ENCODE measurements at places on chromosomes 11 and 22. TPM values are rescaled to one million over a fixed set of nuclear protein-coding genes. Genes with fewer than 3 reads are reported as not detected.

Gene SYNGR1
- 4.8 TPM for total RNA-seq

Gene TIGD3
- not detected for total RNA-seq

Gene SNX32
- 1.2 TPM for total RNA-seq

Gene OR4S2
- not detected for total RNA-seq

Gene MUC6
- not detected for total RNA-seq

Gene TSGA10IP
- total RNA-seq = not detected

Gene CSRP3
- not detected for total RNA-seq

Measured in articular chondrocyte of knee joint (primary cell).